Stimulated activated CD4-positive, alpha-beta T cell treated with anti-CD3 and anti-CD28 coated beads, Interleukin-4, amount 100 ng/mL, for 24 hours (primary cell): ENCODE measurements at places on chromosomes 16 and 17.

DNA sequence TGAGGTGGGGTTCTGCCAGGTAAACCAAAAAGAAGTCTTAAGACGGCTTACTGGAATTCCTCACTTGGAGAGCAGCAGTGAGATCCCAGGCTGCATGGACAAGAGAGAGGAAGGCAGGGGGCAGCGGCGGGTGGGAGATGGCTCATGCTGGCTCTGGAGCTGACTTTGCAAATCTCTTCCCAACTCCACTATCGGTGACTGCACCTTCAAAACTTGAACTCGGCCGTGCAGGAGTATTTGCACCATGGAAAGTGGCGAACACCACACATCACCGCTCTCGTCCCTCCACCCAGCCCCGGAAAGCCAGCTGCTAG lies 16.7 kb downstream of the CA5A start:
- DNase-seq, result no peak

GRCh38 chr16:83390759-83391158 lies 417.0 kb upstream of the HSBP1 start:
- DNase-seq, result no peak

DNA sequence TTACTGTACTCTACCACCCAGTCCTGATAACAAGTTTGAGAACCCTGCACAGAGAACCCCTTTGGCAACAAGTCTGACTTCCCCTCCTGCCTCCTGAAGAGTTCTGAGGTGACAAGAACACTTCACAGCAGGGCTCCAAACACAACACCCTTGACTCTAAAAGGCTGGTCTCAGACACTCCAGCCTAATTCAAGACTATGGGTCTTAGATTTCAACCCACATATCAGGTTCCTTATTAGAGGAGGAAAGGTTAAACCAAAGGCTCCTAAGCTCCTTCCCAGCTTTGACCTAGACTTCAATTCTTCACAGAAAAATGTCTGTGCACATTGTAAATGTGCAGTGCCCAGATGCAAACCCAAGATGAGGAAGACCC lies 23.0 kb downstream of the RANBP10 start:
- no peak for DNase-seq

- DNase-seq, result no peak
These were observed 9.7 kb downstream of the NXN start for GRCh38 chr17:969811-970355.

DNA sequence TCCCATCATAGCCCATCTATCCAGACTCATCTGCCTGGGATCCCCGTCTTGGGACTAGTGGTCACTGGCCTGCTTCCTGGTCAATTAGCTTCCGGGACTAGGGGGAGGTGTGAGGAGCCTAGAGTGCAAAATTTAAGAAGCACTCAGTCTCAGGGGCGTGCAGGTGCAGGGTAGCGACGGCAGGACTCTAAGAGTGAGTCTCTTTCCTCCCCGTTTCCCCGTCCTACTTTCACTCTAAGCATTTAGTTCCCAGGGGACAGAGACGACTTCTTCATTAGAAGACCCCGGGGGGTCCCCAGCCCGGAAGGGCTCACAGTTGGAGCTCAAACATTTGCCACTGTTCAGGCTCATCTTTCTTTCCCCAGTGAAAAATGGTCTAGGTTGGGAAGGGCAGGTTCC lies 677 bp upstream of the ZNHIT3 start:
- no peak for DNase-seq

DNA sequence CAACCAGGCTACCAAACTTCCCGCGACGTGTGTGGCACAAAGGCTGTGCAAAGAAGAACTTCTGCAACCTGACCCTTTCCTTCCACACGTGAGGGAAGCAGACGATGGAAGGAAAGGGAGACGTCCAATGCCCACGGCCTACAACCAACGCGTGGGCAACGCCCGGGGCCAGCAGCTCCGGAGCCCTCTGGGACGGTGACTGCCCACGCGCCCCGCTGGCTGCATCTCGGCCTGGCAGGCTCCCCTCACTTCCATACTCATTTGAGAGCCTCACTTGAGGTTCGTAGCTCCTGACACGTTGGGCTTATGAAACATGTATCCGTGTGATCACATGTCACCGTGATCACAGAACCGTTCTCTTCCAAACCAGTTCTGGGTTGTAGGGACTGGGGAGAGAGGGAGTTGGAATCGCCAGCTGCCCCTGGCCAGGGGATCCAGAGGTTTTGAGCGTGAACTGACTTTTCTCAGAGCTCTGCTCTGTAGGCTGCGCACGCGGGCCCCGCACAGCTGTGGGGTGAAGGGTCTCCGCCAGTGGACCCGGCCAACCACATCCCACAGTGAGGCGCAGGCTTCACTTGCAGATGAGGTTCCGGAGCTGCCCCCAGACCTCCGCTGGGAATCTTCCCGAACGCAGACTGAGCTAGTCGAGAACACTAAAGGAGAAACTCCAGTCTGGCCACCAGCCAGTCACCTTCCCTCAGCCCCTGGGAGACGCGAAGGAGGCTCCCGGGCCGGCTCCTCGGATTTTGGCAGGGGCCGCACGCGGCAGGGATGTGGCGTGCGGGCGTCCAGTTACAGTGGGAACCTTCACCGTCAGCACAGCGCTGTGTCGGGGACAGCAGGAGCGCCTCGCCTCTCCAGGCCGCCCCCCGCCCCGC lies 1.0 kb downstream of the LMF1 start:
- DNase-seq, result no peak
